ENCODE measurements at places on chromosomes 16 and 17.

GRCh38 chr17:27520491-27521185 is 64.4 kb downstream of the KSR1 start:
- no peak for DNase-seq

- DNase-seq, result no peak
Observed at GRCh38 chr17:64032081-64032480, 11.6 kb upstream of the ICAM2 start.

- no peak for DNase-seq
Observed at GRCh38 chr16:73912281-73912680, 384.3 kb upstream of the PSMD7 start.

GRCh38 chr17:20703781-20704180 is 124.3 kb downstream of the CDRT15L2 start:
- no peak for DNase-seq

DNA sequence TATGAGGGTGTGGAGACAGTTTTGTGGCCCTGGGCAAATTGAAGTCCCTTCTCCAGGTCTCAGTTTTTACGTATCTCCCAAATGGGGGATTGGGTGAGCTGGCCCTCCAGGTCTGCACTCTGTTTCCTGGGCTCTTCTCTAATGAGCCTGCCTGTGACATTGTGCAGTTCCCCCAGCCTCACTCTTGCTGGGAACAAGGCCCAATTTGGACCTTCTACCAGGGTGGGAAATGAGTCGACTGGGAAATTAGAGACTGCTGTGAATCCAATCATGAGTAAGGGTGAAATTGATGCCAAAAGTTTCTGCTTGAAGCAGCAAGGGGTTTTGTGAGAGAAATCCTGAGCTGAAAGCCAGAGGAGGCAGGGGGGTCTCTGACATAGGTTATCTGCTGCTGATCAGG is 71.5 kb upstream of the KSR1 start:
- no peak for DNase-seq

DNA sequence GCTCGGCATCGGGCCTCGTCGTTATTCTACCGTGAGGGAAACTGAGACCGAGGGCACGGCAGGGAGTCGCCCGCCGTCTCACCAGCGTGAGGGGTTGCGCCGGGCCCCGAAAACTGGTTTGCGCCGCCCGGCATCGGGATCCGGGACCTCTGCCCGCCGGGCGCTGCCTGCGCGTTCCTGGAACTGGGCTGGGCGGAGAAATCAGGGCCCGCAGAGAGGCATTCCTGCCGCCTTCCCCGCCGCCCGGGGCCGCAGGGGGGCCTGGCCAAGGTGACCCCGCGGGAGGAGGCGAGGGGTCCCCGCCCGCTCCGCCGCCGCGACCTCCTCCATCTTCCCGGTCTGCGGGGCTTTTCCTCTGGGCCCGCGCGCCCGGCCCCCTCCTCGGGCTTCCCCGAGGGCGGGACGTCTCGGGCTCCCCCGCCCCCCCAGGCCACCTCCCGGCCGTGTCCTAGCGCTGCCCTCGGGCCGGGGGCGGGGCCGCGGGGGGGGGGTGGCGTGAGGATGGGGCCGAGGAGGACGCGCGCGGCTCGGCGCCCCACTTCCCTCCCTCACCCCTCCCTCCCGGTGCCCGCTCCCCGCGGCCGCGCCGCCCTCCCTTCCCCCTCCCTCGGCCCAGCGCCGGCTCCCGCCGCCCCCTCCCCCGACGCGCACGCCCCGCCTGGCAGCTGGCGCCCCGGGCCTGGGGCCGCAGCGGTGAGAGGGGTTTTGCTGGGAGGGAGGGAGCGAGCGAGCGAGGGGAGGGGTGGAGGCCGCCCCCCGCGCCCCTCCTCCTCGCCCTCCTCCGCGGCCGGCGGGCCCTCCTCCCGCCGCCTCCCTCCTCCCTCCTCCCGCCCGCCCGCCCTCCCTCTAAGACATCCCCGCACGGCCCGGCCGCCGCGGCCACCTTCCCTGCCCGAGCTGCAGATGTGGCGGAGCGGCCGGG is at the start of gene GLIS2:
TSS of gene GLIS2 (plus strand) at position 882 of the 922 bp plus-strand sequence. CDS start 16,214 bp downstream, outside the sequence.
- no peak for DNase-seq

DNA sequence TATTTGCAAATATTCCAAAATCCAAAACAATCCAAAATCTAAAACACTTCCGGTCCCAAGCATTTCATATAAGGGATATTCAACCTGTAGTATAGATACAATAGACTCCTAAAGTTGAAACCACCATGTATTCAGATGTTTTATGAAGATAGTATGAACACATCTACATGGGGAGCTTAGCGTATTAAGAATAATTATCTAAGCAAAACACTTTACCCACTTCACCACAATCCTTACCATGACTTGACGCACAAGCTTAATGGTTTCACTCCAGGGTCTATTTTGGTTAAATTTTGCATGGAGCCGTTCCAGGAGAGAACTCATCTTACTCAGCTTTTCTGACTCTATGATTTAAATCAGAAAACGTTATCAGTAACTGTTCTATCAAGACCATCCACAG is 3.5 kb downstream of the MED1 start:
- DNase-seq, result no peak

DNA sequence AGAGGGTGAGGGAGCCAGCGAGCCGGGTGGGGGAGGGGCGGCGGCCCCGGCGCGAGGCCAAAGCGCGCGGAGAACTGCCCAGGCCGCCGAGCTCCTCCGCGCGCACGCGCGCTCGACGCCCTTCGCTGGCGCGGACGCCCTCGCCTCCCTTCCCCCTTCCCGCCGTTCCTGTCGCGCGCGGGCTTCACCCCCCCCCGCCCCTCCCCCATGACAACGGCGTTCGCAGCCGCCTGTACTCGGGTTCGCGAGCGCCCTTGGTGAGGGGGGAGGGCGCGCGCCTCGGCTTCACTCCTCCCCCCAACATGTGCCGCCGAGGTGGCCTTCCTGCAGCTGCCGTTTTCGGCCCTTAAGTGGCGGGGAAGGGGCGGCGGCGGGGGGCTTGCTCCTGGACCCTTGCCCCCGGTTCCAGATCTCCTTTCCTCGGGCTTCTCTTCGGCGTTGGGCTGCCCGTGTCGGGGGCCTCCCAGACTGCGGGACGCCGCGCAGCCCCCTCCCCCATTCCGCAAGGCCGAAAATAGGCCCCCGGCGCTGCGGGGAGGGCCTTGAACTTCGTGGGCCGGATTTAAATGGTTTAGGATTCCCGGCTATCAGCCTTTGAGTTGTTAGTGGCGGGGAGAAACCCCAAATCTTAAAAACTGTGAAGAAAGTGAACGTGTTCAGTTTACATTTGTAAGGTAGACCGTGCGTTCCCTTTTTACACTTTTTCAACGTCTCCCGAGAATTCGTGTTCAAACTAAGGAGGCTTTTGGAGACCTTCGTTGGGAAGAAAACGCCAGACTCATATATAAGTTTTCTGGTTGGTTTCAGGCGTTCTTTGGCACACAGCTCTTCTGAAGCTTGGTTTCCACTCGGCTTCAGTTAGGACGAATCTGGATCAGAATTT is 653 bp downstream of the SRRM2 start:
- DNase-seq, result peak; percentile 73

DNA sequence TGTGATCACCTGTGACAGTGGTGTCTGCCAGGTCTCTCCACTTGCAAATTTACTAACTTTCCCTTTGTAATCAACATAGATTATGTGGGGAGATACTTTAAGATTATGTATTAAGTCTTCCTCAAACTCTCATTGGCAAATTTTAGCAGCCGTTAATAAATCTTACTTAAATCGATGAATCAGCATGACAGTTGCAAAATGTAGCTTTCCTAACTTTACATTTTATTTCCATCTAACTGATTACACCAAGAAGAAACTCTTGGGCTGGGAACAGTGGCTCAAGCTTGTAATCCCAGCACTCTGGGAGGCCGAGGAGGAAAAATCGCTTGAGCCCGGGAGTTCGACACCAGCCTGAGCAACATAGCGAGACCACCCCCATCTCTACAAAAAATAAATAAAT is 23.3 kb upstream of the CPNE2 start:
- no peak for DNase-seq

- no peak for DNase-seq
Observed at GRCh38 chr17:74202938-74203337, 540 bp upstream of the RPL38 start.

- DNase-seq, result peak; percentile 8
Observed at GRCh38 chr17:36728030-36728991, 126.9 kb downstream of the MRM1 start.

DNA sequence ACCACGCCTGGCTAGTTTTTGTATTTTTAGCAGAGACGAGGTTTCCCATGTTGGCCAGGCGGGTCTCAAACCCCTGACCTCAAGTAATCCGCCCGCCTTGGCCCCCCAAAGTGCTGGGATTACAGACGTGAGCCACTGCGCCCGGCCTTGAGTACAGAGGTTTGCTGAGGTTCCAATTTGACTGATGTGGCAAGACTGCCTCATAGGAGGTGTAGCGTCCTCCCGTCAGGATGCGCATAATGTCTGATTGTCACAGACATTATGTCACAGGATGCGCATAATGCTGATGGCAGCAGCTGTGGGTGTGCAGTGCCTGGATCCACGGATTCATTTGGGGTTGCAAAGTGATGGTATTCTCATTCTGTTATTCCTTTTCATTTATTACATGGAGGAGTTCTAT is 45.2 kb downstream of the HAPSTR1 start:
- DNase-seq, result no peak

DNA sequence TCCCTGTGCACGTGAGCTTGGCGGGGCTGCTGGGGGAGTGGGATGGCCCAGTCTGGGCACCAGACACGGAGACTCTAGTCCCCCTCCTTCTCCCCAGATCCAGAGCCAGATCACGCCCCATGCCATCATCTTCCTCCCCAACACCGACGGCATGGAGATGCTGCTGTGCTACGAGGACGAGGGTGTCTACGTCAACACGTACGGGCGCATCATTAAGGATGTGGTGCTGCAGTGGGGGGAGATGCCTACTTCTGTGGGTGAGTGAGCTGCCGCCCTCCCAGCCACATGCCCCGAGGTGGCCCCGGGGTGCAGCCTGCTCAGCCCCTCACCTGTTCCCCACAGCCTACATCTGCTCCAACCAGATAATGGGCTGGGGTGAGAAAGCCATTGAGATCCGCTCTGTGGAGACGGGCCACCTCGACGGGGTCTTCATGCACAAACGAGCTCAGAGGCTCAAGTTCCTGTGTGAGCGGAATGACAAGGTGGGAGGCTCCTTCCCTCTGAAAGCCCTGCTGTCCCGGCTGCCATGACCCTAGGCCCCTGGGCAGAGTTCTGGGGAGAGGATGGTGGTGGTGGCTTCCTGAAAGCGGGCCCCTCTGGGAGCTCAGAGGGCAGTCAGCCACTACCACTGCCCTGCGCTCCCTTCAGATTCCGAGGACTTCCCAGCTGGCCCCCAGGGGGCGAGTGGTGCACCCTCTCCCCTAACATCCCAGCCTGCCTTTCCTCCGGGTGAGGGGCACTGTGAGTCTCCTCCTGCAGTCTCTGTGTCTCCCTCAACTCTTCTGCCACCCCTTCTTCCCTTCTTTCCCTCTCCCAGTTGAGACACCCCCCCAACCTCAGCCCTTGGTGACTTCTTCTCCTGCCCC is 2.8 kb upstream of the C17orf107 start:
- no peak for DNase-seq

GRCh38 chr16:4160658-4161430 is 44.6 kb upstream of the ADCY9 start:
- DNase-seq, result no peak

DNA sequence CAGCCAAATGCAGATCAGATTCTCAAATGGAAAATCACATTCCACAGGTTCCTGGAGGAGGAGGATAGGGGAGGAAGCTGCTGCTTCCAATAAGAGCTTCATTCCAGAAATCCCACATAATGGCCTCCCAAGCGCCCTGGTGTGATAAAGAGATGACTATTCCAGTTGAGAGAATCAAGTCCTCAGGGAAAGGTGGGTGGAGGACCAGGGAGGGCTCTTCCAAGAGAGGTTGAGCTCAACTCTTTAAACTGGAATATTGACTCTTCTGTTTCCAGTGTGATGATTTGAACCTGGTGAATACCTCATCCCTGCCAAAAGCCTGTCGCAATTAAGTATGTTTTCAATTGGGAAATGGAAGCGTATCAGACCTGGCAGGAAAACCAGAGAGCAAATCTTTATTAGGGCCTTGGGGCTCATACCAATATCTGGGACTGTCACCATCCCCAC is 81.4 kb upstream of the DYNLRB2 start:
- DNase-seq, result no peak

GRCh38 chr16:19502395-19503131 is 19.3 kb downstream of the GDE1 start:
- peak; percentile 27 for DNase-seq

- no peak for DNase-seq
Observed at GRCh38 chr16:5715155-5715554, 617.6 kb upstream of the EEF2KMT start.

DNA sequence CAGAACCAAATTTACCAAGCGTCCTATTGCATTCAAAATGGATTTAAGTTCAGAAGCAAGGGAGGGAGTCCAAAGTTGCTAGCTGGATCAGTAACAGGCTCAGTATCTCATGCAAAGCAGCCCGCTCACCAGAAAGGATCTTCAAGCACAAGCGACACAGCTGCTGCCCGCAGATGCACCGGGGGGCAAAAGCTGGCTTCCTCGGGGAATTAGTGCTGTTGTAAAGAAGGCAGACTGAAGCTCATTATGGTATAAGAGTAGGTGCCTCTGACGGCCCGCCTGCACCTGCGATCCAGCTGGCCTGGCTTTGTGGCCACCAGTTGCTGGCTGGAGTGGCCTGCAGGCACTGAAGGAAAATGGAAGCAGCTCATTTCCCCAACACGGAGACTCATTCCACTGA is 128.4 kb upstream of the RCVRN start:
- DNase-seq, result no peak

DNA sequence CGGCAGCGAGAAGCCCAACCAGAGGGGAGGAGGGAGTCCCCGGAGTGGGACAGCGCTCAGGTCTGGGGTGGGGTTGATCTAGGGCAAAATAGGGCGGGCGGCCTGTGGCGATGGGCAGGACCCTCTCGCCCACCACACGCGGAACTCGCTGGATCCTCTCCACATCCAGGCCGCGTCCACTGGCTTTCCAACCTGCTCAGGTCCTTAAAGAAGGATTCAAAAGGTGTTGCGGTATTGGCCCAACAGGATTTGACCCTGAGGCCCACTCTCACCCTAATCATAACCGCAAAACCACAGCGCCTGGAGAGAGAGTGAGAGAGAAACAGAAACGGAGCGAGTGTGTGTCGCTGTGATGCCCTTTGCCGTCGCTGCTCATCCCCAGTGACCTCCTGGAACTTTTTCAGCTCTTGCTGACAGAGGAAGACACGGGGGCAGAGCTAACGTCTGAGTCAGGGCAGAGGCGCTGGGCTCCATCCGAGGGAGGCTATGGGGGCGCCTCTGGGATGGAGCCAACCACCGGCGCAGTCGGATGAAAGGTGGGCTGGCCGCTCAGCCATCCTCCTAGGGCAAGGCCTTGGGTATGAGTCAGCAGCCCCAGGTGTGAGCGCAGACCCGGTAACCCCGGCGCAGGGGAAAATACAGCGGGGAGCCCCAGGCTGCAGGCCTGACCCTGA is 16.7 kb upstream of the OR1F1 start:
- peak; percentile 62 for DNase-seq

- no peak for DNase-seq
Observed at GRCh38 chr16:71649704-71650103, 23.7 kb downstream of the MARVELD3 start.

GRCh38 chr16:65154321-65154720 is 32.5 kb upstream of the CDH11 start:
- no peak for DNase-seq

- no peak for DNase-seq
Observed at GRCh38 chr16:48246066-48246465, 1.3 kb downstream of the ABCC11 start.

Measured in stimulated activated CD8-positive, alpha-beta memory T cell treated with anti-CD3 and anti-CD28 coated beads, Interleukin-15, amount 100 ng/mL, for 48 hours (primary cell).